ENCODE measurements at places on chromosomes 2 and 18. TPM values are rescaled to one million over a fixed set of nuclear protein-coding genes. Genes with fewer than 3 reads are reported as not detected.

DNA sequence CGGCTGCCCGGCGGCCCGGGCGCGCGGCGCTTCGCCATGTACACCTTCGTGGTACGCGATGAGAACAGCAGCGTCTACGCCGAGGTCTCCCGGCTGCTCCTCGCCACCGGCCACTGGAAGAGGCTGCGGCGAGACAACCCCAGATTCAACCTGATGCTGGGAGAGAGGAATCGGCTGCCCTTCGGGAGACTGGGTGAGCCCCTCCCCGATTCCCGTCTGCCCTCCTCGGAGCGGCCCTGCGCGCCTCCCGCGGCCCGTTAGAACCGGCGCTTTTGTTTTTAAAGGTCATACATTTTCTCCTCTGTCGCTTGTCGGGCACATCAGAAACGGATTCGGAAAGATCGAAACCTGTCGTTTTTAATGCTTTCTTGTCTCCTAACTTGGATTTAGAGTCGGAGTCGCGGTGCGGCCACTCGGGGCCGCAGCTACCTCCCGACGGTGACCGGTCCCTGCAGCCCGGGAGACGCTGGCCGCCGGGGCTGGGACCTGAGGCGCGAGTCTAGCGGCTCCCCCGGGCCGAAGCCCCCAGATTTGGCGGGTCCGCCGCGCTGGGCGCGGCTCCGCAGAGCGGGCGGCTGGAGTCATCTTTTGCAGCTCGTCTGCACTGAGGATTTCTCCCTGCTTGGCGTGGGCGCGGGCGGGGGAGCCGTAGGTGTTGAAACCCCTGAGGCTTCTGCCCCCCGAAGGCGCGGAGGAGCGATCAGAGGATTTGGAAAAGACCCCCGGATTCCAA lies 519 bp downstream of the TTL start:
- no peak for DNase-seq

The RNF152 gene
- 30.5 TPM for total RNA-seq

The SP140 gene
- total RNA-seq: 0.95 TPM

The FNDC4 gene
- total RNA-seq: 37.1 TPM

The CD207 gene
- 0.27 TPM for total RNA-seq

The DAW1 gene
- total RNA-seq: 1.1 TPM

The CRYGD gene
- not detected for total RNA-seq

- DNase-seq: no peak
Observed at GRCh38 chr2:177038787-177039484, 173.7 kb upstream of the HNRNPA3 start.
